BJ (cell line): ENCODE measurements at places on chromosomes 4 and X. TPM values are rescaled to one million over a fixed set of nuclear protein-coding genes. Genes with fewer than 3 reads are reported as not detected.

DNA sequence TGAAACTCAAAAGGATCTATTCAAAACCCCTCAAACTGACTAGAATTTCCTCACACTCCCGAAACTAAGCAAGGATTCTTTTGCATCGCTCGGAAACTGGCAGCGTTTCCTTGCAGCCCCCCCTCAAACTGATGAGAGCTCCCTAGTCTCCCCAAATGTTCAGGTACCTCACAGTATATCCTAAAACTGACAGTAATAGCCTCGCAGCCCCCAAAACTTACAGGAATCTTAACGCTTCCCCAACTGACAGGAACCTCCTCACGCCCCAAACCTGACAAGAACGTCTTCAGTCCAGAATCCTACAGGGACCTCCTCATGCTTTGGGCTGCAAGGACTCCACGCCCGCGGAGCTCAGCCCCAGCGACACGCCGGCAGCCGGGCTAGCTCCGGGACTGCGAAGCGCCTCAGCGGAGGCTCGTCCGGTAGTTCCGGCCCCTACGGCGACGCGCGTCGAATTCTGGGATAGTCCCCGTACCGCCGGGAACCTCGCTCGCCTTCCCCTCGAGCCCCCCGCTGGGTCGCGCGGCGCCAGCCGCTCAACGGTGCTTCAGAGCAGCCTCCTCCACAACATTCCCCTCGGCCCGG is 640 bp downstream of the PHF8 start:
- no peak for DNase-seq

DNA sequence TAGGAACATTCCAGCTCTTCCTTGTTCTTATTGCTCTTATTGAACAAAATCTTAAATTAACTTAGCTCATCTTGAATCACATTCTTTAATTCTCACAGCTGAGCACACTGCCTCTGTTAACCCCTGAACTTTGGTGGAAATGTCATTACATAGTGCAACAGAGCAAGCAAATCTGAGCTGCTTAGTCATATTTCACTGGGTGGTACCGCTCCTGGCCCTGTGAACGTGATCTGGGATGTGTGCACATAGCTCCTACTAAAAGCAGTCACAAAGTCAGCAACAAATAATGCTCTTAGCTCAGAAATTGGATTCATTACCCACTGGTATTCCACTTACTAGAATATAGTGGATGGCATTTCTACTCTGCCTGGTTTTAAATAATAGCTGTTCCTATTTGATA is 27.9 kb downstream of the ARHGEF6 start:
- no peak for DNase-seq

- peak; percentile 67 for DNase-seq
Observed at GRCh38 chrX:150767475-150768131, 74.4 kb downstream of the MTMR1 start.

IQSEC2 gene
- polyA plus RNA-seq: 10.6 and 13.5 TPM in 2 replicates

- no peak for DNase-seq
Observed at GRCh38 chr4:174928575-174929253, 10.6 kb downstream of the ADAM29 start.

- DNase-seq: no peak
Observed at GRCh38 chrX:68060506-68061205, 372.6 kb downstream of the OPHN1 start.

SSX2 gene
- polyA plus RNA-seq: not detected in 2 replicates

- no peak for DNase-seq
Observed at GRCh38 chr4:41148292-41148691, 66.0 kb downstream of the APBB2 start.

DNA sequence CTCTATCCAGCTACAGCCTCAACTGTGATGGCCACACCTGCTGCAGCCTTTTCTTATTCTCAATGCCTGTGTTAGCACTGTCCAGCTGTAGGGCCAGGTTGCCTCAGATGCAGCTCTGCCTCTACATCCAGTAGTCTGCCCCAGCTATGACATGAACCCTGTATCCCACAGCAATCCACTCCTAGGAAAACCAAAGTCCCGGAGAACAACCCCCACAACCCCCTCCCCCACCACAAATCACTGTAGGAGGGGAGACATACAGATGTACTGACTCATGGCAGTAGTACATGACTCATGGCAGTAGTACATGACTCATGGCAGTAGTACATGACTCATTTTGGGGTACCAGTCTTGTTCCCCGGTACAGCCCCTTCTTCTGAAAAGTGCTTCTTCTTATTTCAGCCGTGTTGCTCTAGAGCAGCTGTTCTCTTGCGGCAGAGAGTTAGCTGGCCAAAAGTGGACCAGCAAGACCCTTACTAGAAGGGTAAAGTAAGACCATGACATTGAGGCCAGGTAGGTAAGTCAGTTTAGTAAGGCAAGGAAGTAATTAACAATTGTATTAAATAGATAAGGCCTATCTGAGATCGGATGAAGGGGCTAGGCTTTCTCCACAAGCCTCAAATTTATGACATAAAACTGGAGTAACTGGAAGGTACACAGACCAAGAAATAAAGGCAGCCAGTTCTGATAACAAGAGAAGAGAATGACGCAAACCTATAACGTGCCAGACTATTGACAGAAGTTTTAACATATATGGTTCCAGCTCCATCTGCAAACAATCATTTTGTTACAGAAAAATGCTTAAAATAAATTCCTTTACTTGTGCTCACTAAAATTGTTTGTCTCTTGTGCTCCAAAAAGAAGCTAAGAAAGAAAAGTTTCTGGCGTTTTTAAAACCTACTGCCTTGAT is 221.4 kb downstream of the TACR3 start:
- no peak for DNase-seq

PRRG3 gene
- polyA plus RNA-seq: not detected in 2 replicates

HSFX2 gene
- 0.25 and 0.29 TPM in 2 replicates for polyA plus RNA-seq

- no peak for DNase-seq
Observed at GRCh38 chrX:153032397-153033118, 23.7 kb upstream of the PNMA3 start.

TKTL1 gene
- not detected in 2 replicates for polyA plus RNA-seq

- DNase-seq: no peak
Observed at GRCh38 chr4:80307774-80308465, 27.6 kb upstream of the CFAP299 start.

MAP3K15 gene
- 0.04 and 0.07 TPM in 2 replicates for polyA plus RNA-seq
